Uterus (tissue), 4 donors: ENCODE measurements at places on chromosomes 11 and 22. TPM values are rescaled to one million over a fixed set of nuclear protein-coding genes. Genes with fewer than 3 reads are reported as not detected.
A peak's percentile ranks its signal among the peaks of the same experiment; 100 is the strongest.

- DNase-seq = no peak
These were observed at the start of gene LARGE2 for GRCh38 chr11:45922425-45923082. LARGE2 (plus strand) TSS chr11:45922656; CDS start chr11:45922883, 227 bp downstream.

DNA sequence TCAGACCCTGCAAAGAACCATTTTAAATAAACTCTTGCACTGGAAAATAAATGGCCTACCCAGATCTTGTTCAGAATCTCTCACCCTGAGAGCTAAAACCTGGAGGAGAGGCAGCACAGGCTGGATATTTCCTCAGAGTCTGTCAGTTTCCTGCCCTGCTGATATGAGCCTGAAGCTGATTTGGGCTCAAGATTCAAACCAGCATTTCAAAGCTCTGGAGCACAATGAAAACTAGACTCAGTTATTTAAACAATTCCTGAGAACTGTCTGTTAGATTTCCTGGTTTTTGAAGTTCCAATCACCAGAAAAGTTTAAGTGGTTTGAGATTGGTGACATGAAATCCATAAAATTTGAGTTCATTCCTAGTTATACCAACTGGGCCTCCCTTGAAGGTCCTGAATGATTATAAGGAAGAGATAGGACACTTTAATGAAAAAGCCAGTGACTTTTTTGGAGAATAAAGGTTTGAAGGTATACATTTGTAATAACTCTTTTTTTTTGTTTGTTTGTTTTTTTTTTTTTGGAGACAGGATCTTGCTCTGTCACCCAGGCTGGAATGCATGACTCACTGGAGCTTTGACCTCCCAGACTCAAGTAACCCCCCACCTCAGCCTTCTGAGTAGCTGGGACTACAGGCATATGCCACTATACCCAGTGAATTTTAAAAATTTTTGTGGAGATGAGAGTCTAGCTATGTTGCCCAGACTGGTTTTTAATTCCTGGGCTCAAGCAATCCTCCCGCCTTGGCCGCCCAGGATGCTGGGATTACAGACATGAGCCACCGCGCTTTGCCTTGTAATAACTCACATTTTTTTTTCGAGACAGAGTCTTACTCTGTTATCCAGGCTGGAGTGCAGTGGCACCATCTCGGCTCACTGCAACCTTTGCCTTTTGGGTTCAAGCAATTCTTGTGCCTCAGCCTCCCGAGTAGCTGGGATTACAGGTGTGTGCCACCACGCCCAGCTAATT, 8.0 kb upstream of the ESAM start:
- no peak for DNase-seq

DNA sequence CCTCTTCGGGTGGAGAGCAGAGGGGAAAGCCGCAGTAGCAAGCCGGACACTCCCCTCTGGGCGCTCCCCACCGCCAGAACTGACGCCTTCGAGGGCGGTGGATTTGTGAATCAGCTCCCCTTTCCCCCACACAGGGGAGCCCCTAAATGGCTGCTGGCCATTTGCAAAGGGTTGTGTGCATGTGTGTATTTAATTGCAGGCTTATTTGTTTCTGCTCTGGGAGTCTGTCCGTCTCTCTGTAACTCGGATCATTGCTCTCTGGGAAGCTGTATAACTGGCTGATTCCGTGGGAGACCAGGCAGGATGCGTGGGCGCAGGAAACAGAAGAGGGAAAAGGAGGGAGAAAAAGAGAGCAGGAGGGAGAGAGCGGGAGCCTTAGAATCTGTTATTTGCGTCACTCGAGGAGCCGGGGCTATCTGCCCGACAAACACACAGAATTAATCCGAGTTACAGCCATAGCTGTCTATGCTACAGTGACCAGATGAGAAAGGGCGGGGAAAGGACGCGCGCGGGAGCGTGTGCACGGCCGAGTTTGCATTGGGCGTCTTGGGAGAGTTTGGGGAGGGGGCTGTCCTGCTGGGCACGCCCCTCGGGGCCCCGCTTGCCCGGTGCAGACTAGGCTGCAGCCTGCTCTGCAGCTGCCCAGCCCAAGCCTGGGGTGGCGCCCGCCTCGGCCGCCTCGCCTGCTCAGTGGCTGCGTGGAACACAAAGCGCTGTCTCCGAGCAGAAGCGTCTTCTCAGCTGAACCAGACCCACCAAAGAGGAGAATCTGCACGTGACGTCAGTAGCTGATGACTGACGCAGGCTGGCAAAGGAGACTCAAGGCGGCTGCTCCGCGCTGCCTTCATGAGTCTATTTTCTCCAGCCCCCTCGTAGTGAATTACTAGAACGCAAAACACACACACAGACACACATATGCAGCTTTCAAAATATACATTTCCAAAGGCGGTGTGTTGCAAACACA, 105.3 kb upstream of the HSD17B12 start:
- DNase-seq = no peak

GRCh38 chr22:35375031-35375430, 5.9 kb upstream of the HMOX1 start:
- no peak for DNase-seq

DNA sequence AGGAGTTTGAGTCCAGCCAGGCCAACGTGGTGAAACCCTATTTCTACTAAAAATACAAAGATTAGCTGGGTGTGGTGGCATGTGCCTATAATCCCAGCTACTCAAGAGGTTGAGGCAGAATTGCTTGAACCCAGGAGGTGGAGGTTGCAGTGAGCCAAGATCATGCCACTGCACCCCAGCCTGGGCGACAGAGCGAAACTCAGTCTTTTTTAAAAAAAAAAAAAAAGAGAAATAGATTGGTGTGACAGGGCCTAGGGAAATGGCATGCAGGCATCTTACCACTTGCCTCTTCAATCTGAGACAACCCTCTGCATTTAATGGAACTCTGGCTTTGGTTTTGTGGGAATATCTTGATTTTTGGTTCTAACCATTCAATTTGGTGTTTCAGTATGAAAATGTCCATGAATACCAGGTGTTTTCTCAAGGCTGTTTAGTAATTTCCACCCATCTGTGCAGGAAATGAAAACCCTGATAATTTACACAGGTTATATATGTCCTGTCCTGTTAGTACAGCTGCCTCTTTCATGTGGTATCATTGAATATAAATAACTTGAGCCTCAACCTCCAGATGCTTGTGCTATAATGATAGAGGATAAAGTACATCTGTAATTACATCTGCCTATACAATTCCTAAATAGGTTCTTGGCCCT, 8.4 kb downstream of the XBP1 start:
- no peak for DNase-seq

- DNase-seq = no peak
These were observed 13.7 kb upstream of the BCL9L start for GRCh38 chr11:118939404-118939915.

DNA sequence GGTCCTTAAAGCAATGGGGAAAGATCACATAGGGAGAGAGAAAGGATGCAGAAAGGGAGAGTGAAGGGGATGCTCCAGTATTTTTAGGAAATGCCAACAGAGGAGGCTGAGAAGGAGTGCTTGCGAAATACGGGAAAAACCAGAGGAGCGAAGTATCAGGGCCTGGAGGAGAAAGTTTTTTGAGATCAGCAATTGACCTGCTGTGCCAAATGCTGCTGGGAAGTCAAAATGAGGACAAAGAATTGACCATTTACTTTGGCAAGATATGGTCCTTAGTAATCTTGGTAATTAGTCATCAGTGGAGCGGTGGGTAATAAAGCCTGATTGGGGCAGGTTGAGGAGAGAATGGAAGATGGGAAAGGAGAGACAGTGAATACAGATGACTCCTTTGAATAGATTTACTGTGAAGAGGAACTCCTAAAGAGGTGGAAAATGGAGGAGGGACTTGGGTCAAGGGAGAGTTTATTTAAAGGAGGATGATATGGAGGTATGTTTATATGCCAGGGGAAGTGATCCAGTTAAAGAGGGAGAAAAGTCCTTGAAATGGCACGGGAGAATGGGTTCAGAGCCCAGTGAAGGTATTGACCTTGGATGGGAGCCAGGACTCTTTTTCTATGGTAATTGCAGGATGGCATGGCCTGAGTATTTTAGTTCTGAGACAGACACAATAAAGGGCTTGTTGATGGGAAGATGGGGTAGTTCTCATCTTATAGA, 111.5 kb downstream of the PKNOX2 start:
- no peak for DNase-seq

GRCh38 chr11:20374741-20375300, 11.3 kb downstream of the HTATIP2 start:
- no peak for DNase-seq

- DNase-seq = peak; percentile 70
These were observed 9.3 kb downstream of the SELENOM start for GRCh38 chr22:31097941-31098631.

GRCh38 chr11:113091481-113091780, 130.2 kb downstream of the NCAM1 start:
- DNase-seq = no peak

- DNase-seq = peak; percentile 18
These were observed 16.6 kb downstream of the OR8A1 start for GRCh38 chr11:124586238-124586860.

DNA sequence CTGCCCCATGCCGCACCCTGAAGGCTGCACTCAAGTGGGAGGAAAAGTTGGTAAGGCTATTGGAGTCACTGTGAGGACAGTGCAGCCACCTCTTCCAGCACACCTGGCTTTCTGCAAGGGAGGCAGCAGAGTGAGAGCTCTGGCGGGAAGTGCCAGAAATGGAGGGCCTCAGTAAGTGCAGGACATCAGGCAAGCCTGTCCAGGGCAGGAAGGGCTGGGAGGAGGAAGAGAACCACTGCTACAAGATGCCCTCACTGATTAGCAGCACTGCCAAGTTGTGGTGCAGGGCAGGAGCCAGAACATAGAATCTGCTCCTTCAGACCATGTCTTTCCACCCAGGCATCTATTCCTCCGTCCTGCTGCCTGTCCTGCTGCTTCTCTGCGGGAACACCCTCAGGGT, 61.2 kb upstream of the CLTCL1 start:
- no peak for DNase-seq

DNA sequence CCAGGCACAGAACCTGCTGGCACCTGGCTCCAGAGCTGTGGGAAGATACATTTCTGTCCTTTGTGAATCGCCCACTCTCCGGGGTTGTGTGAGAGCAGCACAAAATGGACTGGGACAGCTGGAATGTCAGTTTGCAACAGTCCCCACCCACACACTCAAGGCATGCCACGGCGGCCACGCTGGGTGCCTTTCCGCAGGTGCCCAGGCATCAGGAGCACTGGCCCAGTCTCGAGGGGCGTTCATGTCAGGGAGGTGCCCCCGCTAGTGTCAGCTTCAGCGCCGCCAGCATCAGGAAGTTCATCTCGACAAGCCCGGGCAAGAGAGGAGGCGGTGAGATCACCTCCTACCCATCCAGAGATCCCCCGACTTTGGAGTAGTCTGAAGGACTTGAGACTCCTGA, 2.1 kb downstream of the TP53AIP1 start:
- no peak for DNase-seq

DNA sequence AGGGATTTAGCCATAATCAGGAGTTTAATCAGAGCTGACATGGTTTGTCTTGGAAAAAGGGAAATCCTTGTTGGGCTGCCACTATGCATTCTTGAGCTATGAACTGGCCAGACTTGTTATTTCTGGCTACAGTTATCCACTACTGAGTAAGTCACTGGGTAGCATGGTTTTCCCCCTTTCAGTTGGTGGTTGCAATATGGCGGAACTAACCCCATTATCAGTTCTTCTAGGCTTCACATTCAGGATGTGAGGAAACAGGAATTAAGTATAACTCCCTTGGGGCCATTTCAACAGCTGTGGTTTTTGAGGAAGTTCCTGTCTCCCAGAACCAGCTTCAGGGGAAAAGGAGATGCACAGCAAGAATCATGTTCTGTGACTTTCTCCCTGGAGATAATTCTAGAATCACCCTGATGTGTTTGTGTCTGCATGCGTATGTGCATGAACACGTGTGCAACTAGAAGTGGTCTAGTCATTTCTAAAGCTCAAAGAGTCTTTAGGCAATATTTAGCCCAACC, 103.0 kb upstream of the CD44 start:
- no peak for DNase-seq

GRCh38 chr11:26665036-26665435, 56.8 kb downstream of the SLC5A12 start:
- no peak for DNase-seq

DNA sequence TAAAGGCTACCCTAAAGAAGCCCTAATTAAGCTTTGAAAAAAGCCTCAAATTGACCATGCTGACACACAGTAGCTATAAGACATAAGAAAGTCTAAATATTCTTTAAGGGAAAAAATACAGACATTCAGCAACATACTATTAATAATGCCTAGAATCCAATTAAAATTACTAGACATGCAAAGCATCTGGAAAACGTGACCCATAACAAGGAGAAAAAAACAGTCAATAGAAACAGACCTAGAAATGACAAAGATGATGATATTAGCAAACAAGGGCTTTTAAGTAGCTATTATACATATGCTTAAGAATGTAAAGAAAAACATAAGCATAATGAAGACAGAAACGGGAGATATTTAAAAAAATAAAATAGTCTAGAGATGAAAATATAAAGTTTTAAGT, 63.7 kb upstream of the MYOD1 start:
- DNase-seq = no peak

DNA sequence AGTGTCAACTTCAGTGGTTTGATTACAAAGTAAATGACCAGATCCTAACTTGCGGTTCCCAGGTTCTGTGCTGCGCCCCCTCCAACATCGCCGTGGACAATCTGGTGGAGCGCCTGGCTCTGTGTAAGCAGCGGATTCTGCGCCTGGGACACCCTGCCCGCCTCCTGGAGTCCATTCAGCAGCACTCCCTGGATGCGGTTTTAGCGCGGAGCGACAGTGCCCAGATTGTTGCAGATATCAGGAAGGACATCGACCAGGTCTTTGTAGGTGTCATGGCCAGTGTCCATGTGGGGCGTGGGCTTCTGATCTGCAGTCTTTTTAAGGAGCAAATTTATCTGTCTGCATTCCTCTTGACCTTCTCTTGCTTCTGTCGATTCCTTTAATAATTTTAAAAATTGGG, 11.1 kb downstream of the IGHMBP2 start:
- DNase-seq = no peak

DNA sequence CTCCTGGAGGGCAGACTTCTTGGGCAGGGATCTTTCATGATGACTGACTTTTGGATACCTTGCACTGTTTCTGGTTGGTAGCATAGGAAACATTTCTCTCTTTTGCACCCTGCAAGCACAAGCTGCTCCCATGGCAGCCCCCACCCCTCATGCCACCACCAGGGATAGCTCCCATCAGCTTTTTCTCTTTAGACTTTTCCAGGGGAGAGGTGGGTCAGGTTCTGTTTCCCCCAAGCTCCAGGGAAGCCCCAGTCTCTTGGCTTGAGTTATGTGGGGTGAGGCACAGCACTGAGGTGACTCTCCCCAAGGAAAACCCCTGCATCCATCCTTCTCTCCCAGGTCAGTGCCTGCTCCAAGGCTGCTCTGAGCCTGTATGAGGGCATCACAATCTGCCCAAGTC, 22.5 kb downstream of the LRRC32 start:
- no peak for DNase-seq

- DNase-seq = no peak
These were observed 53.4 kb upstream of the HTATIP2 start for GRCh38 chr11:20310137-20310536.

- DNase-seq = no peak
These were observed 60.9 kb downstream of the SCN3B start for GRCh38 chr11:123593570-123593969.

Gene ENTHD1
- not detected for total RNA-seq

Gene TTC38
- total RNA-seq = 50.0 TPM

Gene BIRC2
- 40.1 TPM for total RNA-seq

Gene TRPT1
- 7.2 TPM for total RNA-seq

Gene MFRP
- total RNA-seq = not detected

Gene CD6
- not detected for total RNA-seq

Gene PGR
- 85.0 TPM for total RNA-seq

Gene FJX1
- total RNA-seq = 6.2 TPM

Gene GDPD4
- total RNA-seq = not detected

Gene MEI1
- total RNA-seq = 1.9 TPM

Gene CENPM
- total RNA-seq = 12.7 TPM

Gene TENM4
- total RNA-seq = 6.4 TPM

Gene ARHGAP8
- total RNA-seq = not detected
